HFFc6 (cell line): ENCODE measurements at places on chromosomes 3 and 15.

DNA sequence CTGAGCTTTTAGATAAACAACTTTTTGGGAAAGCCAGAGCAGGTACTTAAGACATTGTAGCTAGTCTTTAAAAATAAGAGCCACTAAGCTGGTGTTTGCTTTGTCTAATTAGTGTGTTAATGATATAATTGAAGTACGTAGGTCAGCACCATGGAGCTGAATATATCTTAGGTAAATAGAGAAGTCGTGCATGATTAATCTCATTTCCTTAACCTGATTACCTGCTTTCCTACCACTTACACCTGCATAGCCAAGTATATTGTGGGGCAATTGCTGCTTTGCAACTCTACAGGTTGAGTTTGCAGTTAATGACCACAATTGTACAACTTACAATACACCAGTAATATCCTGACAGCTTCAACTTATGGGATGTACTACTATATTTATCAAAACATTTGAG, 17.6 kb upstream of the TOPAZ1 start:
- no peak for DNase-seq

DNA sequence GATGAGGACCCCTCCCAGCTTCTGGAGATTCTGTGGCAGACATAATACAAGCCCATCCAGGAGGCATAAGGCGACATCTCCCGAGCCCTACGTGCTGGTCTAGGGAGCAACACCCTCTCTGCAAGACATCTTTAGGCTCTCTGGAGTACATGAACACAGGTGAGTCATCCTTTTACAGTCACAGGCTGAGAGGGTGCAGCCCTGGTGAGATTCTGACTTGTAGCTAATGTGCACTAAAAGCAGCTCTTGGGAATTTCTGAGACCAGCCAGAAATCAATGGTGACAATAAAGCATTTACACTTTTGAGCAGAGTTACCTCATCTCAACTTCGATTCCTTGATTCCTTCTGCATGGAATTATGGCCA, 131.1 kb downstream of the XXYLT1 start:
- DNase-seq, result peak; percentile 49

- DNase-seq, result no peak
These were observed 682.5 kb downstream of the GRM7 start for GRCh38 chr3:7543294-7543880.

- DNase-seq, result no peak
These were observed 107.1 kb downstream of the MECOM start for GRCh38 chr3:169556349-169556870.

- DNase-seq, result no peak
These were observed 67.6 kb downstream of the CRYGS start for GRCh38 chr3:186476541-186476940.

- DNase-seq, result peak; percentile 62
These were observed 86.7 kb downstream of the VGLL4 start for GRCh38 chr3:11556851-11557644.

- DNase-seq, result peak; percentile 69
These were observed 730 bp downstream of the SPRED1 start for GRCh38 chr15:38253351-38253781.

DNA sequence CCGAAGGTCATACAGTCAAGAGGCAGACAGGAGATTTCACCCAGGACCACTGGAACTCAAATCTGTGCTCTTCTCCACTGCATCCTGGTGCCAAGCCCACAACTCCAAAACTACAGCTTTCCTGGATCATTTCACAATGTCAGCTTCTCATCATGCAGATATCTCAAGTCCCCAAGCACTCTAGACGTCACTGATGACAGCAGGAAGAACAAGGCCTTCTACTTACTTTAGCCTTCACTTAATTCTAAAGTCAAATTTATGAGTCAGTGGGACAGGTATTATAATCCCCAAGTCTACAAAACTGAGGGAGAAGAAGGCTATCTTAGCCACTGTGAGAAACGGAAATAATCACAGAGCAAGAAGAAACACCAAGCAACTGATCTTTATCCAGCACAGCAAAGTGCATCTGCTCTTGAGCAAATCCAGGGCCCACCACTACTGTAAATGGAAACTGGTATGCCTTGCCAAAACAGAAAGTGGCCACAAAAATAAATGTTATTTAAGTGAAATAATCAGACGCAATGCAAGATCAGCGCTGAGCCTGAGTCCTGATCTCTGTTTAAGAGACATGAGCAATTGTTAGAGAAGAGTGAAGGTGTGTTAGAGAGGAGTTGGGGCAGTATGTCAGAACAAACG, 928 bp downstream of the RAD18 start:
- no peak for DNase-seq

DNA sequence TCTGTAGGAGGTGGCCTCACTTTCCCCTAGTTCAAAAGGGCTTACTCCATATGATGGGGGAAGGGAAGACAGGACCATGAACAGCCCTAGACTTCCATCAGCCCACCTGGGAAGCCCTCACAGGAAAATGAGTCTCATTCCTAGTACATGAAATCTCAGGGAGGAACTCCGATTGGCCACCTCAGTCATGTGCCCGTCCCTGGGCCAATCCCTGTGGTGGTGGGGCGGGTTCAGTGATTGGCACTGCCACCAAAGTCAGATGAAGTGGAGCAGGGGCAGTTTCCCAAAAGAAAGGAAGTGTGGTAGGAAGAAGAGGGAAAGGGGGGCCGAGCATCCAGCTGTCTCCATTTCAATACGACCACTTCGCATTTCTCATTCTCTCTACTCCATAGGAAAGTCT, 25.9 kb upstream of the GP9 start:
- DNase-seq, result no peak

GRCh38 chr3:120224237-120224636, 60.8 kb downstream of the GPR156 start:
- no peak for DNase-seq

DNA sequence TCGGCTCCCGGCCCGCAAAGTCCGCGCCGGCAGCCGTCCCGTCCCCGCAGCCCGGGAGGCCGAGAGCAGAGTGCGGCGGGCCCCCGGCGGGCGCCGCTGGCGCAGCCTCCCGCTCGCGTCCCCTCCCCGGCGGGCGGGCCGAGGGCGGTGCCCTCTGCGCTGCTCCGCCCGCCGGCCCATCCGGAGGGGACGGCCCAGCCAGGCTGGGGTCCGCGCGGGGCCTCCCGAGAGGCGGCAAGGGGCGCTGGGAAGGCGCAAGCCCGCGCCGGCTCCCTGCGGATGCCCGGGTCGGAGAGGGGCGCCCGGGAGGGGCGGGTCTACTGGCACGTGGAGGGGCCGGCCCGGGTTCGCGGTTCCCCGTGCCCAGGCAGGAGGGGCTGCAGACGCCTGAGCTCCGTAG, at the start of the genes CLCN2 and POLR2H:
Gene CLCN2, minus strand, starts transcription at position 74 of the 400 bp plus-strand sequence. CDS start 126 bp downstream, outside the sequence.
Gene POLR2H, plus strand, starts transcription at position 179 of the 400 bp plus-strand sequence. CDS start 1,783 bp downstream, outside the sequence.
- DNase-seq, result no peak

DNA sequence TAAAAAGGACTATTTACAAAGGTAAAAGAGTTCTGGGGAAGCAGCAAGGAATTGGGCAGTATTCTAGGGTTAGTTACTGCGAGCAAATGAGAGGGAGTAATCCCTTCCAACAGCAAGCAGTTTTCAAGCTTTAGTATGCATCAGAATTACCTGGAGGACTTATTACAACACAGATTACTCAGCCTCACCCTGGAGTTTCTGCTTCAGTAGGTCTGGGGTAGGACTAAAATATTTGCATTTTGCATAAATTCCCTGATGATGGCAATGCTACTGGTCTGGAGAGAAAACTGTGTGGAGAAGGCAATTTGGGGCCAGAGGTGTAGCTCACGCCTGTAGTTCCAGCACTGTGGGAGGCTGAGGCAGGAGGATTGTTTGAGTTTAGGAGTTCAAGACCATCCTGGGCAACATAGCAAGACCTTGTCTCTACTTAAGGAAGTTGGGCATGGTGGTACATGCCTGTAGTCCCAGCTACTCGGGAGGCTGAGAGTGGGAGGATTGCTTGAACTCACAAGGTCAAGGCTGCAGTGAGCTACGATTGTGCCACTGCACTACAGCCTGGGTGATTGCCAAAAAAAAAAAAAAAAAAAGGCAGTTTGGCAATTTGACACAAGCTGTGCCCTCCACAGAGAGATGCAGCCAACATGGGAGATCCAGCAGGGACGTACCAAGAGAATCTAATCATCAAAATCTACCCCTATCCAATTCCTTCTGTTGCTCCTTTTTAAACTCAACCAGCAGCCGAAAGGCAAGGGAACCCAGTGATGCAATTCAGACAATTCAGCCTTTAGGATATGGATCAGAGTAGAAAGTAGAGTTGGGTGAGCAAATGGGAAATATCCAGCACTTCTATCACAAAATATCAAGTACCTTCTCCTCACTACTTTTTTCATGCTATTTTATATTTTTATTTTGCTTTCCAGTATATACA, 27.1 kb upstream of the AP4E1 start:
- no peak for DNase-seq
